ENCODE measurements at places on chromosomes 4 and X. TPM values are rescaled to one million over a fixed set of nuclear protein-coding genes. Genes with fewer than 3 reads are reported as not detected.

ATP8A1 gene
- 24.7 TPM for total RNA-seq

IQCM gene
- not detected for total RNA-seq

STX18 gene
- total RNA-seq = 18.5 TPM

CTAG1B gene
- not detected for total RNA-seq

TLL1 gene
- total RNA-seq = 3.7 TPM

FRAS1 gene
- 7.1 TPM for total RNA-seq

LRBA gene
- total RNA-seq = 33.7 TPM
